Activated CD4-positive, alpha-beta T cell treated with anti-CD3 and anti-CD28 coated beads, Interleukin-2, amount 10 ng/mL, durations not matched to agents 7 days and 5 days (primary cell): ENCODE measurements at places on chromosomes 12 and 14. TPM values are rescaled to one million over a fixed set of nuclear protein-coding genes. Genes with fewer than 3 reads are reported as not detected.

DNA sequence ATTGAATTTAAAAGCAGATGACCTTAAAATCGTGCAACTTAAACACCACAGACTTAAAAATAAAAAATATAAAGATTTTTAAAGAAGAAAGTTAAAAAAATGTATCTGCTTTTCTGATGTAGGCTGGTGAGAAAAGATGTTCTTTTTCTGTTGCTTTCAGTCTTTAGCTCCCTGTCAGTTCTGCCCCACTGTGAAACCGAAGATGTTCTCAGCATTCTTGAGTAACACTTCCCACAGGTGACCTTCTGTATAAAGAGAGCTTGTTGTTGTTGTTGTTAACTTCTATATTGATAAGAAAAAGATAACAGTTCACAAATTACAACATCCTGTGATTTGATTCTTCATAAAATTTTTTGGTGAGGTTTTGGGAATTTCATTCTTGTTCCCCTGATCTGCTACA lies 377.9 kb upstream of the RGS6 start:
- no peak for DNase-seq

- DNase-seq = no peak
Observed at GRCh38 chr14:51020024-51020710, 74.7 kb downstream of the TRIM9 start.

The ASB2 gene
- total RNA-seq = 21.1 TPM

DNA sequence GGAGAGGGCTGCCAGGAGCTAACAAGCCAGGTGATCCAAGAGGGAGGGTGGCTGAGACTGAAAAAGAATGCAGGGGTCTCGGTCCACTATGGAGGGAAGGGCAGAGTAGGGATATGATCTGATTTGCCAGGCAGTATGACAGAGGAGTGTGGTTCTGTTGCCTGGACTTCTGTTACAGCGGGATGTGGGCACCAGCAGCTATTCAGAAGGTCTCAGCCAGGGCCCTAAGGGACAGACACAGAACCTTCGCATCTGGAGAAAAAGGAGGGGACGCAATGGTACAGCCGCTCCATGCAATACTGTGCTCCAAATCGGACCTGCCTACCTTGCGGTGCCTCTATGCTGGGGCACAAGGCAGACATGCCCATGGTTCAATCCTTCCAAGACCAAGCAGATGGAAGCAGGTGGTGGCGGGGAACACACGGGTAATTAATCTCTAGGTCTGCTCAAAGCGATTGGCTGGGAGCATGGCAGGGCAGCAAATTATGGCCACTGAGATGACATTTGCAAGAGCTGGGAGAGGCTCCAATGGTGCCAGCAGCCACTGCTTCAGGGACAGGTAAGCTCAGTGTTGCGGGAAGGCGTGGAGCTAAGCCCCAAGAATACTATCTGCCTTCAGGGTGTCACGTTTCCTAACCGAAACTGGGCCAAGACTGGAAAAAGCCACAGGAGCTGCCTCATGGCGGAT lies 185.5 kb downstream of the FOXN3 start:
- DNase-seq = no peak

GRCh38 chr12:68591734-68592418 lies 18.8 kb upstream of the RAP1B start:
- DNase-seq = peak; percentile 70

- DNase-seq = no peak
Observed at GRCh38 chr14:69979882-69980281, 100.7 kb downstream of the SMOC1 start.

The MIP gene
- total RNA-seq = not detected

GRCh38 chr12:1864456-1864855 lies 44.1 kb downstream of the LRTM2 start:
- DNase-seq = no peak

The METTL17 gene
- total RNA-seq = 99.6 TPM

DNA sequence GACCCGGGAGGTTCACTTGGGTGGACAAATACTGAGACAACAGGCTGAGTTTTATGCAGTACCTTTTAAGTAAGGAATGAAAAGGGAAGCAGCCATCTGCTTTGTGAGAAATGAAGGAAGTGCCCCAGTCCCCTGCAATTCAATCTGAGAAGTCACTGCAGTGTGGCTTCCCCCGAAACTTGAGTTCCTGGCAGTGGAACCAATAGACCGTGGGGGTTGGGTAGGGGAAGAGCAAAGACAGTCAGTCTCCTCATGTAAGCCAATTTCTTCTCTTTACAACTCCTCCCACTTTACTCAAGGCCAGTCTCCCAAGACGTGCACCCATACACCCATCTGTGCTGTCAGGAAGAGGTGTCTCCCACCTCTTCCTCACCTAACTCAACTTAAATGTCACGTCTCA lies 206.5 kb downstream of the BCAT1 start:
- no peak for DNase-seq

DNA sequence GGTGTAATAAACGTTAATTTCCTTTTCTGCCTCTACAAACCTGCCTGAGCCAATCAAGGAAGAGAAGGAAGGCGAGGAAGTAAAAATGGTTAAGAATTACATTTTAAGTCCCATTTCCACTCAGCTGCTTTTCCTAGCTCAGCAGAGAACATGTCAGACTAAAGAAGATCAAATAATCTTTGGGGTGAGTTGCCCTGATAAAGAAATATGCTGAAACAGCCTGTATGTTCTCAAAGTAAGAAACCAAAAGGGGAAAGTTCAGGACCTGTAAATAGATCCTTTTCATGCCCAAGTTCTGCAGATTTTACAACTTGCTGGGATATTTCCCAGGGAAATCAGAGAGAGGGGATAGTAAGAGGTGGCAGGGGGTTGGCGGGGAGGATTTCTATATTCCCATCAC lies 55.5 kb downstream of the PHLDA1 start:
- no peak for DNase-seq

GRCh38 chr12:11771895-11772502 lies 122.5 kb downstream of the ETV6 start:
- no peak for DNase-seq

DNA sequence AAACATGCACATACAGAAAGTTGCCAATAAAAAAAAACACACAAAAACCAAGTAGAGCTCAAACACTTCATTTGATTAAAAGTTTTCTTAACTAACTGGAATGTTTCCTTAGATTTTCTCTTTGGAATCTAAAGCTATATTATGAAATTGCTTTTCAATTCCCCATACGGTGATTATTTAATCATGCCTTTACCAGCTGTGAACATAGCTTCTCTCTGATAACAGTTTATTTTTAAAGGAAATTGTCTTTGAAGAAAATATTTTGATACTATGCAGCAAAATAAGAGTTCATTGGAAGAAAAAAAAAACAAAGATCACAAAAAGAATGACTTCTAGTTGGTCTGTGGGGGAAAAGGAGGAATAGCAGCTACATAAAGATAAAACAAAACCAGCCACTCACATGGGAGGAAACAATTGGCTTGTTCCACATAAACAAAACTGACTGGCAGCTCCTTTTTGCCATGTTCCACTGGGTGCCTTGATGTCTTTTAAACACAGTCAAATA lies 71.4 kb downstream of the BMP4 start:
- DNase-seq = no peak

DNA sequence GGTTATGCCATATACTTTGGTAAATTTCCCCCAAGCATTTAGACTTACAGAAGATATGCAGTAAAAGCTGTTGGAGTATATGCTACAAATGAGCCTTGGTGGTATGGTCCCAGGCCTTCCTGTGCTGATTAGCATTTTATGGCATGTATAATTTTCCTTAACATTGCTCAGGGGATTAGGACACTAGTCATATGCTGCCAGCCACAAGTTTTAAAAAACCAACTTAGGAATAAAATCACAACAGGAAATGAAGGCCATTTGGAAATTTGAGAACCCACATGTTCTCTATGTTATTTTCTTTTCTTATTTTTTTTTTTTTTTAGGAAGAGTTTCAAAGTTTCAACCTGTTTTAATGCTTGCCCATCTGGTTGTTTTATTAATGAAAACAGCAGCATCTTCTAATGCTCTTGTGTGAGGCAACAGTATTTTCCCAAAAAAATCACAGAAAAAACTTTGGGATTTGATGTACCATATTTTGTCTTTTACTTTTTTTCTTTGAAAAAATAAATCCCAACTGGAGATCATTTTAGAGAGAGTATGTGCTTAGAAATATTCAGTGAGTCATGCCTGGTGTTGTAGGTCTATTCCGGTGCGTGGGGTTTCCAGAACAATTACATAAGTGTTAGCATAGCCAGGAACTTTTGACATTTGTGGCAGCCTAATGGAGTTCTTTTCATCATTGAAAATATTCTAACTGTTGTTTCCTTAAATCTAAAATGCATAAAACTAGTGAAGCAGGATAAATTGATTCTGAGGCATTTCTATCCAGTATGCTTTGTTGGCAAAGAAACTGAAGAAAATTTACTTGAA lies 21.7 kb upstream of the DUSP6 start:
- DNase-seq = no peak

The RD3L gene
- total RNA-seq = not detected

- no peak for DNase-seq
Observed at GRCh38 chr12:18556161-18556560, 181.7 kb downstream of the PLCZ1 start.

DNA sequence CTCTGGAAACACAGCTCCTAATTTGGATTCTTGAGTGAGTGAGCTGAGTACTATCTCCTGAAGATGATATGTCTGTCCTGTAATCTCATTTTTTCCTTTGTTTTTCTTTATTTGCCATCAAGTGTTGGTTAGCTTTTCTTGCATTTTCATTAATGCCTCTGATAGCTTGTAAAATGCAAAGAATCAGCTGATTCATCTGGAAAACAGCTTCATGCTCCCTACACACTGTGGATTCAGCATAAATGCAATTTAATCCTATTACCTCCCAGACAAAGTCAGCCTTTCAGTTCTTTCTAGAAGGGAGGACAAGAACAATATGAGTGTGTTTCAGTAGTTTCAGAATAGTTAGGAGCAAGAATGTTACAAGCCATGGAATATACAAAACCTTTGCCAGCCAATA lies 79.4 kb downstream of the DACT1 start:
- DNase-seq = no peak

DNA sequence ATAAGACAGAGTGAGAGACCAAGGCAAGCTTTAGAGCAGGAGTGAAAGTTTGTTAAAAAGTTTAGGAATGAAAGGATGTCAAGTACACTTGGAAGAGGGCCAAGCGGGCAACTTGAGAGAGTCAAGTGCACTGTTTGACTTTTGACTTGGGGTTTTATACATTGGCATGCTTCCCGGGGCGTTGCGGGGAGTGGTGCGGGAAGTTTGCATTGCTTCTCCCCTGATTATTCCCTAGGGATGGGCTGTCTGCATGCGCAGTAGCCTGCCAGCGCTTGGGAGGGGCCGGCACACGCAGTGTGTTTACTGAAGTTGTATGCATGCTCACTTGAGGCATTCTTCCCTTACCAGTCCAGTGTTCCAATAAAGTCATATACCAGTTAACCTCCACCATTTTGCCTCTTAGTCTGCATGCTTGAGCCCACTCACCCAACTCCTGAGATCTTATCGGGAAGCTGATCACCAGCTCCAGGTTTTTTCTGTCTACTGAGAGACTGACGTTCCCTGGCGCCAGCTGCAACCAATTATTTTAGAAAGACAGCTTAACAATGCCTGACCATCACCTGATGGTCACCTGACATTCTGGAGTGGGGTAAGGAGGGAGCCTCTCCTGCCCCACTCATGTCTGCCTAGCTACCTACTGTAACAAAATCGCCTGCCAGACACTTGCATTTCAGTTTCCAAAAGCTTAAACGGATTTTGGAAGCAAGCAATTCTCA lies 53.2 kb downstream of the DACT1 start:
- no peak for DNase-seq

The PTCSC3 gene
- total RNA-seq = not detected

The CLMN gene
- total RNA-seq = 0.94 TPM

The RTN1 gene
- total RNA-seq = not detected

DNA sequence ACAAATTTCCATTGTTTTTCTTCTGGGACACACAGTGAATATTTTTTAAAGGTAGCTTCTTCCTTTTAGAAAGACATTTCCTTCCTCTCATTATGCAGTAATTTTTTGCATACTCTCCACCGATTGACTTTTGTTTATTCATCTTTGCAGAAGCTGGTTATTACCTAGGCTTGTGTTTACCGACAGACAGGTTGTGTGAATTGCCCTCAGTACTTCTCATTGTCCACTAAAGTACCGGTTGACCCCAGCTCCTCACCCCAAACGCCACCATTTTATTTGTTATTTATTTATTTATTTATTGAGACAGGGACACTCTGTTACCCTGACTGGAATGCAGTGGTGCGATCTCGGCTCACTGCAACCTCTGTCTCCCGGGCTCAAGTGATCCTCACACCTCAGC lies 63.4 kb upstream of the MYL2 start:
- no peak for DNase-seq

The PAPLN gene
- total RNA-seq = 0.30 TPM

- DNase-seq = no peak
Observed at GRCh38 chr12:48151103-48151771, 6.1 kb downstream of the ASB8 start.

GRCh38 chr12:111467857-111468241 lies 62.1 kb downstream of the SH2B3 start:
- no peak for DNase-seq

GRCh38 chr12:96989916-96990315 lies 82.9 kb downstream of the NEDD1 start:
- DNase-seq = peak; percentile 13

DNA sequence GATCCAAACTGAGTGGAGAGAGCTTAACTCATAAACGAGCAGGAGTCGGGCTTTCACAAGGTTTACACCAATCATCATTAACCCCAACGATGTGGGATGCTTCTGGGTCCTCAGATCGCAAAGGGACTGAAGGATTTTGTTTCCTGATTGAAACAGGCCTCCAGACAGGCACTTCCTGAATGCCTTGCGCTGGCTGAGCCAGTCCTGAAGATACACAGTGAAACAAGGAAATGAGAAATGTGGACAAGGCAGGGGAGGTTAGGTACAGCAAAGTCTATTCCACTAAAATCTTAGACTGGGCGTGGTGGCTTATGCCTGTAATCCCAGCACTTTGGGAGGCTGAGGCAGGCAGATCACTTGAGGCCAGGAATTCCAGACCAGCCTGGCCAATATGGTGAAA lies 30.7 kb downstream of the RBM19 start:
- DNase-seq = no peak

DNA sequence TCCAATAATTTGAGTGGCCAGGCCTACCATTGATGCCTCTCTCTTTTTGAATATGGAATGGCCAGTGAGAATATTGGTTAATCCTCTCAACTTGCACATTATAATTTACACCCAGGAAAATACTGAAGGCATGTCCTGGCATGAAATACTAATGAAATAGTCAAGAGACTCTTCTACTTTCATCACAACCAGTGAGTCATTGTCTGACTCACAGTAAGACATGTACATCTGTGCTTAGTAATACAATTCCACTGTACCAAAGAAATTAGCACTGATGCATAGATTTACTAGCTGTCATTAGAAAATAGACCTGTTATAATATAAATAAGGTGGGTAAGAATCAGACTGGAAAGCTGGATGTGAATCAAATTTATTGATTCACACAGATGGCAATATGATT lies 31.6 kb downstream of the KCNC2 start:
- DNase-seq = no peak
